ENCODE measurements at places on chromosomes 2 and 18. TPM values are rescaled to one million over a fixed set of nuclear protein-coding genes. Genes with fewer than 3 reads are reported as not detected.

DNA sequence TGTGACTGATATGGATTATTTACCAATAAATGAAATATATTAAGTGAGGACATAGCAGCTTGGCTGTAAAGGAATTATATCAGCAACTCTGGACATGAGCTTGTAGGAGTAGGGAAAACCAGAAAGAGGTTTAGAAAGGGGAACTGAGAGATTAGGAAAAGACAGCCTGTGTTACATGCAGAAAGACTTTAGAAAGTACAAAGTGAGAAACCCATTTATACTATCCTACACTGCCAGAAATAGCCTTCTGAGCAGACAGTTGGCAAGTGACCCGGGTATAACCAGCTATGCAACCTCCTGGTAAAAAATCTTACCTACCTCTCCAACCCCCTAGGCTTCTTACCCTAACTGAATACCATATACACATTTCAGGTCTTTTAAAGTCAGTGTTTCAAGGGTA lies 134.1 kb downstream of the ANKRD44 start:
- H3K27ac ChIP-seq = no peak overlapping the region
- no peak for DNase-seq
- peaks cover 6% of the 10 kb centered on the region for H3K4me1 ChIP-seq

DNA sequence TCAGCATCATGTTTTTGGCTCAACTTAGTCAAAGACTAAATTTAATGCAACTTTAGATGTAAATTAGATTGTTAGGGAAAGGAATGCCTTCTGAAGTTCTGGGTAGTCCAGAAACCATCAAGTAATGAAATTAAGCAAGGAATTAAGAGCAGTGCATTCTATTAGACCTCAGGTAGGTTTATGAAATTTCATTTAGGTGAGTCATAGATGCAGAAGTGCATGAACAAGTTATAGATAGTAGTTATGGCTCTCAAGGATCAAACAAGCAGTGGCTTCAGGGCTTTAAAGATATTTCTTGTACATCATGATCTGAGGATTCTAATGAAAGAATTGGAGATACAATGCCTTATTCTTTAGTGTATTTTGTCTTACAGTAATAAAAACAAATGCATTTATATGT lies 25.4 kb upstream of the SPOPL start:
- H3K36me3 ChIP-seq = no peaks in the 10 kb centered on the region
- DNase-seq = no peak
- H3K4me3 ChIP-seq = no peak overlapping the region
- H3K27ac ChIP-seq = no peak overlapping the region
- no peaks in the 10 kb centered on the region for H3K27me3 ChIP-seq

DNA sequence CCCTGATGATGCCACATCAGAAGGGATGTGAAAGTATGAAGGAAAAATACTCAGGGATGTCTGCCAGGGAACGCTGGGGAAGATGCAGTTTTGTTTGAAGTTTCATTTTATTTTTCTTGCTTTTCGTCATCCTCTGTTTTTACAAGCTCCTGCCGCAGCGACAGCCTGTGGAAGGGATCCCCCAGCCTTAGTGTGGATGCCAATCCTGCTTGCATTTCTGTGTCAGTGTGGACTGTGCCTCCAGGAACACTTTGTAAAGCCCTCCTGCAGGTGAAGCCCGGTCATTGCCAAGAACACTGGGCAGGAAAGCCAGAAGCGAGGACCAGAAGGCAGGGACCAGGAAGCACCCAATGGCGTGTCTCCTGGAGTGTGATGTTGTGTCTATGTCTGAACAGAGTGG lies 234.3 kb downstream of the SEPTIN10 start:
- H3K4me1 ChIP-seq = peaks cover 58% of the 10 kb centered on the region
- no peak for DNase-seq
- H3K36me3 ChIP-seq = no peaks in the 10 kb centered on the region
- H3K27me3 ChIP-seq = no peaks in the 10 kb centered on the region
- no peak overlapping the region for H3K4me3 ChIP-seq

- H3K4me3 ChIP-seq = no peak overlapping the region
- peaks cover 32% of the 10 kb centered on the region for H3K4me1 ChIP-seq
- no peak for DNase-seq
These were observed 3.2 kb downstream of the TNS1 start for GRCh38 chr2:217999595-217999959.

DNA sequence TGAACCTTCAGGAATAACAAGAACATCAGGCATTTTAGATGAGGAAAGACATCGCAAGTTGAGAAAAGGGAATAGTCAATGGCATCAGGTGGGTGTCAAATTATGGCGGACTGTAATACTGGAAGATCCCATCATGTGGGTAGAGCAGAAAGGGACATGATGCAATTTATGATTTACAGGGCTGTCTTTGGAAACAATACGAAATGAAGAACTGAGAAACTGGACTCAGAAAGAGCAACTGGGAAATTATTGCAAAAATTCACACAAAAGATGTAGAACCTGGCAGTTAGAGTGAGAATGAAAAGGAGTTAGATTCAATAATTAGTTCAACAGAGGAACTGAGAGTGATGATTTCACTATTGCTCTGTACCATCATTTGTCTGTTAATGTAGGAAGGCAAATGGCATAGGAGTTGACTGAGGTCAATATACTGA lies 1635.0 kb upstream of the ACVR2A start:
- H3K27me3 ChIP-seq = no peaks in the 10 kb centered on the region
- no peak overlapping the region for H3K4me3 ChIP-seq
- H3K27ac ChIP-seq = no peak overlapping the region
- no peaks in the 10 kb centered on the region for H3K36me3 ChIP-seq
- no peak for DNase-seq

- H3K4me1 ChIP-seq = no peaks in the 10 kb centered on the region
- no peak for DNase-seq
- no peak overlapping the region for H3K27ac ChIP-seq
- H3K27me3 ChIP-seq = no peaks in the 10 kb centered on the region
These were observed 489.1 kb upstream of the LRRTM4 start for GRCh38 chr2:78011251-78011650.

DNA sequence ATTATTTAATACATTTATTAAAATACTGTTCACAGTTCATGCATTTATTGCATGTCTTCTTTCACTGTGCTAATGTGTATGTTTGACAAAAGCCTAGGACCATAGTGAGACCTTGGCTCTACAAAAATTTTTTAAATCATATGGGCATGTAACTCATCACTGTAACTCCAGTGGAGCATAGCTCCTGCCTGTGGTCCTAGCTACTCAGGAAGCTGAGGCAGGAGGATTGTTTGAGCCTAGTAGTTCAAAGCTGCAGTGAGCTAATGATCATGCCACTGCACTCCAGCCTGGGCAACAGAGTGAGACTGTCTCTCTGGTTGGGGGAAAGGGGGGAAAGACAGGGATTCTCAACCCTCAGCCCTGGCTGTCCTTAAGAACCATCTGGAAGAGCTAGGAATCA lies 137.8 kb downstream of the PRKCE start:
- DNase-seq = no peak
- H3K27me3 ChIP-seq = no peaks in the 10 kb centered on the region
- H3K36me3 ChIP-seq = no peaks in the 10 kb centered on the region
- no peaks in the 10 kb centered on the region for H3K4me1 ChIP-seq

DNA sequence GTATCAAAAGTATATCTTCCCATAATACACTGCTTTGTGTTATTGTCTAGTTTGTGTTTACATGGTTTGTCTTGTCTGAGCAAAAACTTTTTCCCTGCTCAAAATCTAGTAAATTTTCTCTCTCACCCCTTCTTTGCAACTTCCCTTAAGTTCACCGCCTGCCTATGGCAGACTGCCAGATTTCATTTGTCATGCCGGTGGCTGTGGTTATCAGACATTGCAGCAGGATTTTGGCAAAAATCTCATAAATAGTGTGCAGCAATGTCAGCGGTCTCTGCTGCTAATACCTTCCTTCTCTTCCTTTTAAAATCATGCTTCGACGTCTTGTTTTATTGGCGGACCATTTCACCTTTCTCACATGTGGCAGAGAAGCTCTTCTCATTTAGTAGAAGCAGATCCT lies 45.6 kb upstream of the TMEM178A start:
- DNase-seq = peak; percentile 33
- no peaks in the 10 kb centered on the region for H3K4me1 ChIP-seq
- H3K27ac ChIP-seq = no peak overlapping the region
- no peaks in the 10 kb centered on the region for H3K36me3 ChIP-seq
- H3K4me3 ChIP-seq = no peak overlapping the region
- no peaks in the 10 kb centered on the region for H3K27me3 ChIP-seq

- peaks cover 48% of the 10 kb centered on the region for H3K4me1 ChIP-seq
- H3K36me3 ChIP-seq = no peaks in the 10 kb centered on the region
- DNase-seq = no peak
- peak overlapping the region; percentile 71 for H3K27ac ChIP-seq
- H3K27me3 ChIP-seq = no peaks in the 10 kb centered on the region
- H3K4me3 ChIP-seq = peak overlapping the region; percentile 41
These were observed 31.9 kb downstream of the ACSL3 start for GRCh38 chr2:222892761-222893160.

DNA sequence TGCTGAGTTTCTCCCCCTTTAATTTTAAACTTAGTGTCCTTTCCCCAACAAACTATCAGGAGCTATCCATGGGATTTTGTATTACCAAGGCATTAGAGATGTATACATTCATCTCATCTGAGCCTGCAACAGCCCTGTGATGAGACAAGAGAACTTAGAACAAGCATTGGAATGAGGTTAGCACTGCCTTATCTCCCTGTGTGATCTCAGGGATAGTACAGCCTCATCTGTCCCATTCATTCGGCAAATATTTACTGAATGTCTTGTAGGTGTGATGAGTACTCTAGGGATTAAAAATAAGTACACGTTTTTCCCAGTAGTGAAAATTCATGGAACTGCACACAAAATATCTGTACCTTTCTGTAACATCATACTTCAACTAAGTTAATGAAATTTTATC lies 45.6 kb downstream of the PAIP2B start:
- H3K4me3 ChIP-seq = no peak overlapping the region
- H3K27me3 ChIP-seq = no peaks in the 10 kb centered on the region
- no peak for DNase-seq
- no peak overlapping the region for H3K27ac ChIP-seq
- H3K36me3 ChIP-seq = no peaks in the 10 kb centered on the region

Gene GAL3ST2
- total RNA-seq = not detected

Gene PKDCC
- total RNA-seq = 153 TPM

Gene RMND5A
- 87.8 TPM for total RNA-seq

Gene NT5DC4
- total RNA-seq = not detected

Gene FZD7
- total RNA-seq = 4.1 TPM

Gene FASTKD1
- 28.5 TPM for total RNA-seq
